NCI-H446 (cell line): ENCODE measurements at places on chromosomes 13 and 19.

DNA sequence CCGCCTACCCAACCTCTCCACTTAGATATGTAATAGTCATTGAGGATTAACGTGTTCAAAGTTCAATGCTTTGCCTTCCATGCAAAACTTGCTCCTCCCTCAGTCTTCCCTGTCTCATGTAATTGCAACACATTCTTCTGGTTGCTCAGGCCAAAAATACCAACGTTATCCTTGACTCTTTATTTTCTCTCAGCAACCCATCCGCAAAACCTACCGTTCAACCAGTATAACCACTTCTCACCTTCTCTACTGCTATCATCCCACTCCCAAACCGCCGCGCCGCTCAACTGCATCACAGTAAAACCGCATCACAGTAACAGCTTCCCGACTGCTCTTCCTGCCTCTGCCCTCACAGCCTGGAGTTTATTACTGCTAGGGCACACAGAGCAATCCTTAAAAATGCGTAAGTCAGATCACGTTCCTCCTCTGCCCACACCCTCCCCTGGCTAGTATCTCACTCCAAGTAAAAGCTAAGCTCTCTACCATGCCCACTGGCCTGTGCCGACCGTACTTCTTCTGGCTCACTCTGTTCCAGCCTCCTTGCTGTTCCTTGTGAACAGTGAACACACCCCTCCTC is 8.2 kb downstream of the MTIF3 start:
- DNase-seq = no peak

DNA sequence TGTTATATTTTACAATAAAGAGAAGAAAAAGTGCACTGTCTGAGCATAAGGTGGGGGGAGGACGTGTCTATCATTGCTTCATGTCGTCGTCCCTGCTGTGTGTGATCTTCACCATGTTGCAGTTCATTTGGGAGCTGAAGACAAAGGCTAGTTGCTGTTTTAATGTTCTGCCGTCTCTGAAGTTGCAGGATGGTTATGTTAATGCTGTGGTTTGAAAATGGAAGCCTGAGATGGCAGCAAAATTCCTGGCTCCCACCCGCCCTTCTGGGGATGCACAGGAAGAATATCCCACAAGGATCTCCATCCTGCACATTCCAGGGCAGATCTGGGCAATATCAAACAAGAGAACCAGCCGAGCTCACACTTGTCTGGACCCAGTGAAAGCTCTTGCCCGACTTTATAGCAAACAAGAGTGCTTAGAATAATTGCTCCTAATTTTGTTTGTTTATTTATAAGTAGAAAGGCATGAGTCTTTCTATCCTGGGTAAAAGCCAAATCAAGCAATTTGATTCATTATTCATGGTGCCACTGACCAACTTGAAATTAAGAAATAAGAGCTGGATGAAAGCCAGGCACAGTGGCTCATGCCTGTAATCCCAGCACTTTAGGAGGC is 110.3 kb upstream of the ABCC4 start:
- no peak for DNase-seq

DNA sequence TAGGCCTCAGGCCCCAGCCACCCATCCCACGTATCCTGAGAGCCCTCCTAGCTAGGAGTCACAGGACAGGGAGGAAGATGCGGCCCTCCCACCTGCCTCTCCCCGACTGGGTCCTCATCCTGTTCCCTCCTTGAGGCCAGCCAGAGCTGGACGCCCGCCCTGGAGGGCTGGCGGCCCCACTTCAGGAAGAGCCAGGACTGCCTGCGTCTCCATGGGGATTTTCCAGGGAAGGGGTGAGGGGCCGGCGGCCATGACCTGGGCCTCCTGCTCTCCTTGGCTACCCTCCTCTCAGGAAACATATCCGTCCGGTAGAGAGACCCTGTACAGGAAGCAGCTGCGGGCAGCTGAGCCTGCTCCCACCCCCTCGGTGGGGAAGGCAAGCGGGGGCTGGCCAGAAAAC is 11.3 kb upstream of the PRKD2 start:
- DNase-seq = no peak

DNA sequence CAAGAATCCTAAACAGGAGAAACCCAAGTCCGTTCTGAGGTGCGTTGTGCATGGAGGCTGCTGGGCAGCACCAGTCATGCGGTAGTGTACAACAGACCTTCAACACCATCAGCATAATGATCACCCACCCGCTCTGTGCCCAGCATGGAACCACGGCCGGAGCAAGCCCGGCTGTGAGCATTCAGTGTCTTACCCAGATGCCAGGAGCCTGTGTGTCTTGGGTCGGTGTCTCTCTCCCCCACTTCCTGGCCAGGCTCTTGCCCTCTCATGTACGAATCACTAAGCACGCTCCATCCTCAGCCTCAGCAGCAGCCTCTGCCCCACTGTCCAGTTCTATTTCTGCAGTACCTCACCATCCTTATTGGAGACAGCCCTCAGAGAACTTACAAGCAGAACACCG is 231.6 kb upstream of the IRS2 start:
- no peak for DNase-seq

GRCh38 chr19:24029941-24030636 is 56.9 kb upstream of the ZNF254 start:
- DNase-seq = no peak

DNA sequence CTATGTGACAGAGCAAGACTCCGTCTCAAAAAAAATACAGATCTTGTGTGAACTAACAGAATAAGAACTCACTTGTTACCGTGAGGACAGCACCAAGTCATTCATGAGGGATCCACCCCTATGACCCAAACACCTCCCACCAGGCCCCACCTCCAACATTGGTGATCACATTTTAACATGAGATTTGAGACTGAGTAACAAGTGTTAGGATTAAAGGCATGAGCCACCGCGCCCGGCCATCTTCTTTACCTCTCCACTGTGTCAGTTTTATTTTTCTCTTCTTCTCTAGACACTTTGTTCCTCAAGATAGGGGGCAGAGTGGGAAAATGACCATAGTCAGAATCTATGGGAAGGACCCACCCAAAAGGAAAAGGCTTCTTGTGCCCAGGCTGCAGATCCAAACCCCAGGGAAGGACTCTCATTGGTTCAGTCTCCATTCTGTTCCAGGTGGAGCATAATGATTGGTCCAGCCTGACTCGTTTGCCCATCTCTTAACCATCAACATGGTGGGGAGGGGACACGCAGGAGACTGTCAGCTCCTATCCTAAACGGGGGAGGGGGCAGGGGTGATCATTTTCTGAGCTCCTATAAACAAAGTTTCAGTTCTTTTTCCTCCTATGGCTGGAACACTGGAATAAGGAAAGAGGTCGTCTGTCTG is 1.3 kb upstream of the CALM3 start:
- DNase-seq = no peak
